ENCODE measurements at places on chromosomes 11 and 22.

DNA sequence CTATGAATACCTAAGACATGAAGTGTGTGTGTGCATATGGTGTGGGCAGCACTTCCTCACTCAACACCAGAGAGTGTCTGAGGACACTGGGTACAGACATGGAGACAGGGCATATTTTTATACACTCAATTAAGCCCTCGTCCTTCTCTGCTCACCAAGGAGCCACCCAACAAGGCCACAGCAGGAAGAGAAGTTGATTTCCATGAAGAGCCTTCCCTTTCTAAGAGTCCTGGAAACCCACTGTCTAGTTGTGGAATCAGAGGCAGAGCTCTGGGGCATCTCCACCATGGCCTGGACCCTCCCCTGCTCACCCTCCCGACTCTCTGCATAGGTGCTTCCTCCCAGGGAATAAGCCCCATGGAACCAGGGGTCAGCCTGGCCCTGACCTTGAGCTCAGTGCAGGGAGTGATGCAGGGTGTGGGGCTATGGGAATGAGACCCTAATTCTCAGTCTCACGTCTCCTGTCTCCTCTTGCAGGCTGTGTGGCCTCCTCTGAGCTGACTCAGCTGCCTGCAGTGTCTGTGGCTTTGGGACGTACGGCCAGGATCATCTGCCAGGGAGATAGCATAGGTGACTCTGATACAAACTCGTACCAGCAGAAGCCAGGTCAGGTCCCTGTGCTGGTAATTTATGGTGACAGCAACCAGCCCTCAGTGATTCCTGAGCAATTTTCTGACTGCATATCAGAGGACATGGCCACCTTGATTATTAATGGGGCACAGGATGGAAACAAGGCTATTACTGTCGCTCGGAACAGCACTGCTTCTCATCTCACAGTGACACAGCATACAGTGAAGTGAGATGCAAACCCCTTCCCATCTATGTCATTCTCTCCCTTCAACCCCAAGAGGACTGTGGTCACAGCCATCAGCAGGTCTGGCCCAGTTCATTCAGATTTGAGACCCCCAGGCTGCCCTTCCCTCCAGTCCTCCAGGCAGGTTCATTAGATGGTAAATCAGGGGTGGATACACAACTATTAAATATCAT, 14.6 kb upstream of the IGLL5 start:
- no peak overlapping the region for H3K27ac ChIP-seq
- H3K4me1 ChIP-seq: no peaks in the 10 kb centered on the region
- no peak overlapping the region for H3K4me3 ChIP-seq

DNA sequence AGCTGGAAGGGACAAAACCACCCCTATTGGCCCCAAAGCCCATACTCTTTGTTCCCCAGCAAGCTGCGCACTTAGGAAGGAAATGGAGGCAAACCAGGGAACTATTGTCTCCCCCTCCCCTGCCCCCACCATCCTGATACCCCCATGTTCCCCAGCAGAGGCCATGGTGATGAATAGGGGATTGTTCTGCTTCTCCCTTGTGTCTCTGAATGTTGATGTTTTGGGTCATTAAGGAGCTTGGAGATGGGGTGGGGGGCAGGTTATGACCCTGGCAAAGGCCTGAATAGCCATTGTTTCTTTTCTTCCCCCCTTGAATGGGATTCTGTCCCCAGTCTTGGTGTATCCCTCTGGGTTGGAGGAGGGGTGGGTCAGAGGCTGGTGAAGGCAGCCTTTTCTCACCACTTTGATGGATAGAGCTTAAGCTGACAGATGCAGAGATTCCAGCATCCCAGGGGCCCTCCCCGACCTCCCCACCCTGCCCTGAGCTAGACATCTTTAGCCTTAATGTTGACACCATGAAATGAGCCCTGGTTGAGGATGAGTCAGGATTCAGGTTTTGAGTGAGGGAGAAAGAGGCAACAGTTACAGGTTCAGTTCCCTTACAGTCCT, 8.3 kb downstream of the DTX4 start:
- H3K27me3 ChIP-seq: no peaks in the 10 kb centered on the region
- H3K27ac ChIP-seq: no peak overlapping the region
- no peak overlapping the region for H3K4me3 ChIP-seq

GRCh38 chr11:2462986-2463765, 18.4 kb downstream of the KCNQ1 start:
- no peak overlapping the region for H3K27ac ChIP-seq
- no peak overlapping the region for H3K4me3 ChIP-seq
- H3K4me1 ChIP-seq: peaks cover 7% of the 10 kb centered on the region
- no peaks in the 10 kb centered on the region for H3K27me3 ChIP-seq
- no peak for DNase-seq

- no peaks in the 10 kb centered on the region for H3K27me3 ChIP-seq
- no peaks in the 10 kb centered on the region for H3K4me1 ChIP-seq
- no peaks in the 10 kb centered on the region for H3K36me3 ChIP-seq
- H3K27ac ChIP-seq: no peak overlapping the region
- no peak for DNase-seq
Observed at GRCh38 chr22:23156286-23156685, 11.0 kb downstream of the RAB36 start.
